ENCODE measurements at places on chromosomes 1 and 21.
A peak's percentile ranks its signal among the peaks of the same experiment; 100 is the strongest.

DNA sequence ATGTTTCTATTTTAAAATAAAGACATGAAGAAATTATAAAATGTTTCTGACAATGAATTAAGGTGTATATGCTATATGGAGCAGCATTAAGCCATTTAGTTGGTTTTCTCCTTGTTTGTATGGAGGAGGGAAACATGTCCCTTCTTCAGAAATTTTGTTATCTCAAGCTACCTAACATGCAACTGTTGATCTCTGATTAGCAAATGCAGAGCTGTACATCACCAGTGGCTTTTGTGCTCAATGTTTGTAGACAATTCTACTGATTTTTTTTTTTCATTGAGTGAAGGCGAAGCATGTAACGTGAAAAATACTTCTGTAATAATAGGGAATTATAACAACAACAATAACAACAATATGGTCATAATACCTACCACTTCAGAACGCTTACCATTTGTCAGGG, 463.7 kb downstream of the PLPP3 start:
- no peak for DNase-seq

- no peak for DNase-seq
Measured at GRCh38 chr1:40045182-40045581, 4.7 kb downstream of the CAP1 start.

- DNase-seq: no peak
Measured at GRCh38 chr1:158646465-158646864, 40.0 kb downstream of the SPTA1 start.

- DNase-seq: no peak
Measured at GRCh38 chr21:41065539-41065938, 102.4 kb upstream of the BACE2 start.

DNA sequence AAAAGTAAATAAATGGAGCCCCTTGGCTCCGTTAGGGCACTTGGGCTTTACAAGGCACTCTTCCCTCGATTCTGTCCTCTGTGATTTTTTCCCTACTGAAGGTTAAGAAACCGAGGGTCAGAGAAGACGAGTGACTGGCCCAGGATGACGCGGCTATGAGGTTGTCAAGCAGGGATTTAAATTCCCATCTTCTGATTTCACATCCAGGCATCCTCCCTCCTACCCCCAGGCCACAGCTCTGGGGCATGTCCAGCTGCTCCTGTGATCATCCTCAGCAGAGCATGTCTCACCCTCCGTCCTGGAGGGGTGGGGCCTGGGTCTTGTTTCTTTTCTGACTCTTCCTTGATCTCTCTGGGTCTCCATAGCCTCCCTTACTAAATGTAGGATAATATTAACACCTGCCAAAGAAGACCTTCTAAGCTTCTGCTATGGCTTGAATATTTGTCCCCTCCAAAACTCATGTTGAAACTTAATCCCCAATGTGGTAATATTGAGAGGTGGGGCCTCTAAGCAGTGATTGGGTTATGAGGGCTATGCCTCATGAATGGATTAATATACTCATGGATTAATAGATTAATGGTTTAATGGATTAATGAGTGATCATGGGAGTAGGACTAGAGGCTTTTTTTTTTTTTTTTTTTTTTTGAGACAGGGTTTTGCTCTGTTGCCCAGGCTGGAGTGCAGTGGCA, 4.6 kb downstream of the CRYBG2 start:
- DNase-seq: no peak

DNA sequence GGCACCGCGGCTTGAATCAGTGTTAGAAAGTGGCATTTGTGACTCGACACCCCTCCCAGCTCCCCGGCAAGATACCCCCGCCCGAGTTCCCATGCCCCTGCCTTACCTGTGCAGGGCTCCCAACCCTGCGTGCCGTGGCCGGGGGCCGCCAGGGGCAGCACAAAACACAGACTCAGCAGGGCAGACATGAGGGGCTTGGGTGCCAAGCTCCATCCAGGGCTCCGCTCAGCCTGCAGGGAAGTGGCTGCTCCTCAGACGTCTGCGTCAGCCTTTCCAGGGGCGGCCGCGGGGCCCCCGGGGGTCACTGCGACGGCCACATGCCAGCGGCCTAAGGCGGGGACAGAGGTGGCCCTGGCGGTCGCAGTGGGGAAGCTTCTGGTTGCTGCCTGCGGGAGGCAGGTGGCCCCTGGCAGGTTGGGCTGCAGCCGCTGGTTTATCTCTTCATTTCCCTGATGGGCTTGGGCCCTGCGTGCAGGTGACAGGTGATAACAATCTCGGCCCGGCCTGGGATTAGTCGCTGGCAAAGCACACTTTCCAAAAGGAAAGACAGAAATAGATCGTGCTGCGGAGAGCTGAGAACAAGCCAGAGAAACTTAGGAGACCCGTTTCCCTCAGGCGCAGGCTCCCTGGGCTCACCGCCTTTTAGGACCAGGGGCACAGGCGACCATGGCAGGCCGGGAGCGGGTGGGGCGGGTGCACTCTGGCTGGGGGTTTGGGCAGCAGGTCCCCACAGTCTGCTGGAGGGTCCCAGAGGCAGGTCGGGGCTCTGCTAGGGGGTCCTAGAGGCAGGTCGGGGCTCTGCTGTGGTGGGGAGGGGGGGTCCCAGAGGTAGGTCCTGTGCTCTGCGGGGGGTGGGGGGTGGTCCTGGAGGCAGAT, at the start of gene TSPEAR:
Gene TSPEAR, minus strand, starts transcription at position 246 of the 876 bp plus-strand sequence. Its CDS starts 58 bp downstream, at position 188.
- DNase-seq: no peak

GRCh38 chr1:168726281-168726680, 2.7 kb downstream of the DPT start:
- DNase-seq: no peak

DNA sequence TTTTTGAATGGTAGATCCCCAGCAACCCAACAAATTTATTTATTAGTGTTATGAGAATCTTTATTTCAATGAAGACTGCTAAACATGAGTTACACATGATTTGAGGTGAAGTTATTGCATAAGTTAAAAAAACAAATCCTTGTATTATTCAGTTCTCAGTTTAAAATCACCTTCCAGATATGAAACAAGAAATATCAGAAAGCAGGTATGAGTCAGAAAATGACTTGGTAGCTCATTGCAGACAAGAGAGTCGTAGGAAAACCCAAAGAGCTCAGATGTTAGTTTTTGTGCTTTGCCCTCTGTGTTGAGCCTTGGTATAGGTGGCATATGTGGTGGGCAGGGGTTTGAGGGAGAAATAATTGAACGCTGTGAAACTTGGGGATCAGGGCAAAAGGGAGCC, 339.4 kb downstream of the BRINP3 start:
- DNase-seq: no peak

DNA sequence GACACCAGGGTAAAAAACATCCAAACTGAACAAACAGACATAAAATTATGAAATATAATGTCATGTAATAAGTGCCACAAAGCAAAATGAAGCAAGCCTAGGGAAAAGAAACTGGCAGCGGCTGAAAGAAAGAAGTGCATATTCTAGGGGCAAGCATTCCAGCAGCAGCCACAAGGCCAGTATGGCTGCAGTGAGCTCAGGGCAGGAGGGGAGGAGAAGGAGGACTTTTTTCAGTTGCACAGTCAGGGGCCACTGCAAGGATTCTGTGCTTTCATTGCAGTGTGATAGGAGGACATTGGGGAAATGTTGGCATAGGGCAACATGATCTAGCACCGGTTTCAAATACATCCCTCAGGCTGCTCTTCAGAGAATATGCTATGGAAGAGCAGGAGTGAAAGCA, 263.8 kb downstream of the NEGR1 start:
- no peak for DNase-seq

DNA sequence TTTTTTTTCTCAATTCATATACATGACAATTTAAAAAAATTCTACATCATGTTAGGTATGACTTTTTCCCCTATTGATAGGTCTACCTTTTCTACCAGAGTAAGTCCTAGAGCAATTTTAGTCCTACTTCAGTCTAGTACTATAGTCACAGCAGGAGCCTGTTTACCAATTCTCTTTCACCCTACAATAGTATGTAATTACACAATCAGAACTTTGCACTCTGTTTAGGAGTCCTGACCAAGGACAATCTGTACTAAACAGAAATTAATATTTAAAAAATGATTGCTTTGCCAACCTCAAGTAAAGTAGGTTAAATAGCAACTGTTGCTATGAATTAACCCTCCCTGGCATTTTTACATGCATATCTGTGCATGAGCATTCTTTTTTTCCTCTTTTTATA, 810 bp upstream of the CYP4A11 start:
- no peak for DNase-seq

GRCh38 chr21:38712071-38712470, 93.7 kb upstream of the ETS2 start:
- DNase-seq: peak; percentile 39

GRCh38 chr1:66624412-66625060, 90.6 kb downstream of the SGIP1 start:
- no peak for DNase-seq

GRCh38 chr21:31714741-31715365, 17.1 kb downstream of the SCAF4 start:
- DNase-seq: no peak

DNA sequence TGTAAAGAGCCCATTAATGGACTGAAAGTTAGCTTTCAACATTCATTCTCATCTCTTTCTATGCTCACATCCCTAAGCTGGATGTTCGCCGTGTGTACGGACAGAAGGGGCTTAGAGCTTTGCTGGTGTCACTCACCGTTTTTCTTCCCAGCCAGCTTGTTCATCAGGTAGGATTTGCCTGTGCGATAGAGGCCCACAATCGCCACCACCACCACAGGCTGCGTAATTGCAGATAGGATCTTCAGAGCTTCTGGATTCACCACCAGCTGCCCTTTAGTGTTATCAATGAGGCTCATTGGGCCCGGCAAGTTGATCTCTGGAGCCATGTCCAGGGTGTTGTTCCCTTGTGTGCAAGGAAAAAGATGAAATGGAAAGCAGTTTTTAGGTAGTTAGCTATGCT, 4.3 kb downstream of the GBP2 start:
- DNase-seq: no peak

DNA sequence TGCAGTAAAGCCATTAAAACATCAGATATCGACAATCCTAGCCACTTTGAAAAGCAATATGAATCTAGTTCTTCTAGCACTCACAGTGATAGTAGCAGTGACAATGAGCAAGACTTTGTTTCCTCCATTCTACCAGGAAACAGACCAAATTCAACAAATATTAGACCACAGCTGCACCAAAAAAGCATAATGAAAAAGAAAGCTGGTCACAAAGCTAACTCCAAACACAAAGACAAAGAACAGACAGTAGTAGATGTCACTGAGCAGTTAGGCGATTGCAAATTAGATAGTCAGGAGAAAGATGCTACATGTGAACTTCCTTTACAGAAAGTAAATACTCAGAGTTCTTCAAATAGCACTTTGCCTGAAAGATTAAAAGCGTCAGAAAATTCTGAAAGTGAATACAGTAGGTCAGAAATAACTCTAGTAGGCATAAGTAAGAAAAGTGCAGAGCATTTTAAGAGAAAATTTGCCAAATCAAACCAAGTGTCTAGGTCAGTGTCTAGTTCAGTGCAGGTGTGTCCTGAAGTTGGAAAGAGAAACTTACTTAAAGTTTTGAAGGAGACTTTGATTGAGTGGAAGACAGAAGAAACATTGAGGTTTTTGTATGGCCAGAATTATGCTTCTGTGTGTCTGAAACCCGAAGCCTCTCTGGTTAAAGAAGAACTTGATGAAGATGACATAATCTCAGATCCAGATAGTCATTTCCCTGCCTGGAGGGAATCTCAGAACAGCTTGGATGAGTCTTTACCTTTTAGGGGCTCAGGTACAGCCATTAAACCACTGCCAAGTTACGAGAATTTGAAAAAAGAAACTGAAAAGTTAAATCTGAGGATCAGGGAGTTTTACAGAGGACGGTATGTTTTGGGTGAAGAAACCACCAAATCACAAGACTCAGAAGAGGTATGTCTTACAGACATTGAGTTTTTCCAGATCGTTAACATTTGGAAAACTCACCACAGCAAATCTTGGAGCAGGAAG, 24.9 kb downstream of the RPAP2 start:
- no peak for DNase-seq

DNA sequence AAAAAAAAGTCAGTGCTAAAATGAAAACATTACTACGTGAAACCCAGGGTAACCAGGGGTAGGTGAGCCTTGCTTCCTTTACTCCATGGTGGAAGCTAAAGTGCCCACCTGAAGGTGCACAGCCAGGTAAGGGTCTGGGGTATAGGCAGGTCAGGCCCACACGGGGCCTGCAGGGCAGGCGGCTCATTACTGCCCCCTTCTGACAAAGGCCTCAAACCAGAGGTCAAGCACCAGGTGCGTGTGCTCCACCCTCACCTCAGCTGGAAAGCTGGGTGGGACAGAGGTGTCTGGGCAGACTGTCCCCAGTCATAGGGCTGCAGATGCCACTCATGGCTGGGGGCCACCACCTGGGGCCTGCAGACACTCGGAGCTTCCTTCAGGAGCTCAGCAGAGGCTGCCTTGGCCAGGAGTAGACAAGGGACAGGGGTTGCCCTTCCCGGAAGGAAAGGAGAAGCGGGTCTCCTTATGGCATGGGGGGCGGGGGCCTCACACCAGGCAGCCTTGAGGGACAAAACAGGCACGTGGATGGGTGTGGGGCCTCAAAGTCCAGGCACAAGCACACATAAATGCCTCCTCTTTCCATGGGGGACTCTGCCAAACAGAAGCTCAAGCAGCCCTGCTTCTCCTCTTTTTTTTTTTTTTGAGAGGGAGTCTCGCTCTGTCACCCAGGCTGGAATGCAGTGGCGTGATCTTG, 36.2 kb downstream of the ACOT7 start:
- no peak for DNase-seq

DNA sequence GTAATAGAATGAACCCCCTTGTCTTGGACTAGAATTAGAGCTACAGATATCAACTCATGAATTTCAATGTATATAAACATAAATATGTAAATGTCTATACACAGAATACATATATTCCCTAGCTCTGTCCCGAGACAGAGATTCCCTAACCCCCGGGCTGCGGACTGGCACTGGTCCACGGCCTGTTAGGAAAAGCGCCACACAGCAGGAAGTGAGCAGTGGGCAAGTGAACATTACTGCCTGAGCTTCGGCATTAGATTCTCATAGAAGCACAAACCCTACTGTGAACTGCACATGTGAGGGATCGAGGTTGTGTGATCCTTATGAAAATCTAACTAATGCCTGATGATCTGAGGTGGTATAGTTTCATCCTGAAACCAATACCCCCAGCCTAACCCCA, 51.2 kb downstream of the PIK3R3 start:
- DNase-seq: no peak

DNA sequence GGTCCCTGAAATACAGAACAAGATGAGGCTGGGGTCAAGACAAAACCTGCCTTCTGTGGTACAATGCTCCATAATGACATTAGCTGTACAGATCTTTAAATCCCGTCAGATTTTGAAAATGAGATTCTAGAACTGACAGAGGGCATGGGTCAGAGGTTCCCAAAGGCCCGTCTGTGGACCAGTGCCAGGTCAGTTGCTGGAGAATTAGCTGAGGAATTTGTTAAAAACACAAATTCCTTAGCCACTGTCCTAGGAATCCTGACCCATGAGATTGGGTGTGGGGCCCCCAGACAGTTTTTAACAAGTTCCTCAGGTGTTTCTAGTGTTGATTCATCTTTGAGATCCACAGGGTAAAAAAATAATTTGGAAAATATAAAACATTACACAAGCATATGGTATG, 97.0 kb downstream of the SIPA1L2 start:
- DNase-seq: no peak

GRCh38 chr1:204946640-204947039, 76.0 kb downstream of the NFASC start:
- DNase-seq: no peak

GRCh38 chr1:47661040-47661439, 223.2 kb downstream of the FOXD2 start:
- no peak for DNase-seq
